ENCODE measurements at places on chromosomes 5 and 9. TPM values are rescaled to one million over a fixed set of nuclear protein-coding genes. Genes with fewer than 3 reads are reported as not detected.

- no peak overlapping the region for H3K27ac ChIP-seq
- no peaks in the 10 kb centered on the region for H3K36me3 ChIP-seq
- no peaks in the 10 kb centered on the region for H3K4me1 ChIP-seq
- DNase-seq: no peak
Observed at GRCh38 chr9:84439250-84439649, 98.7 kb upstream of the SLC28A3 start.

DNA sequence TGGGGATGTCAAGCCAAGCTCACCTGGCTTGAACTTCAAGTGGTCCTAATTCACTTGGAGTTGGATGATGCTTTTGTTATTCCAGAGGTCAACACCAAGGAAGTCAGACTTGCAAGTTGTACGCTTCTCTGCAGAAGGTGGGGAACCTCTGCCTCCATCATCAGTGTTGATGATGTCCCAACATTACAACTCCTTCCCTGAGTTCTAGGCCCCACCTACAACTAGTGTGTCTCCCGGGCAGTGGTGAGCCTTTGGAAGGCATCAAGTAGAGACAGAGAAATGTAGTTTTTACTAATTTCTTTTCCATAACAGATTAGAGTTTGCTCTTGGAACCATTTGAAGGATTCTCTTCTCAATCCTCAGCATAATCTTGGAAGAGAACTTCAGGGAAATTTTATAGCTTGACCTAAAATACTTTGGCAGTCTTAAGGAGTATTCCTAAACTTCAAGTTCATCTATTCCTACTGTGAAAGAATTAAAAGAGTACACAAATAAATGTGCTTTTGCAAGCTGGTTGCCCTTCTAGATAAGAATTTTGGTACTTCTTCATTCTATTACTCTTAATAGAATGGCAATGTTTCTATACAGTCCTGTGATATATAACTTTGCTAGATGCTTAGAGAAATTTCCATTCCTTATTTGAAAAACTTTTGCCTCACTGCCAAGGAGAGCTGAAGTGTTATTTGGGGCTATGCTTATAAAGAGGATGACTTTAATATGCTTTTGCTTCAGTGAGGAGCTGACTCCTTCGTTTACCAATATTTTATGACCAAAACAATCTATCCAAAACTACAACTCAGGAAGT lies 12.0 kb downstream of the MAMDC2 start:
- no peaks in the 10 kb centered on the region for H3K4me1 ChIP-seq
- no peak for DNase-seq
- H3K27me3 ChIP-seq: peaks cover 21% of the 10 kb centered on the region
- H3K27ac ChIP-seq: no peak overlapping the region
- no peak overlapping the region for H3K4me3 ChIP-seq

Gene CDH12
- total RNA-seq: not detected

Gene SRA1
- total RNA-seq: 61.1 TPM

DNA sequence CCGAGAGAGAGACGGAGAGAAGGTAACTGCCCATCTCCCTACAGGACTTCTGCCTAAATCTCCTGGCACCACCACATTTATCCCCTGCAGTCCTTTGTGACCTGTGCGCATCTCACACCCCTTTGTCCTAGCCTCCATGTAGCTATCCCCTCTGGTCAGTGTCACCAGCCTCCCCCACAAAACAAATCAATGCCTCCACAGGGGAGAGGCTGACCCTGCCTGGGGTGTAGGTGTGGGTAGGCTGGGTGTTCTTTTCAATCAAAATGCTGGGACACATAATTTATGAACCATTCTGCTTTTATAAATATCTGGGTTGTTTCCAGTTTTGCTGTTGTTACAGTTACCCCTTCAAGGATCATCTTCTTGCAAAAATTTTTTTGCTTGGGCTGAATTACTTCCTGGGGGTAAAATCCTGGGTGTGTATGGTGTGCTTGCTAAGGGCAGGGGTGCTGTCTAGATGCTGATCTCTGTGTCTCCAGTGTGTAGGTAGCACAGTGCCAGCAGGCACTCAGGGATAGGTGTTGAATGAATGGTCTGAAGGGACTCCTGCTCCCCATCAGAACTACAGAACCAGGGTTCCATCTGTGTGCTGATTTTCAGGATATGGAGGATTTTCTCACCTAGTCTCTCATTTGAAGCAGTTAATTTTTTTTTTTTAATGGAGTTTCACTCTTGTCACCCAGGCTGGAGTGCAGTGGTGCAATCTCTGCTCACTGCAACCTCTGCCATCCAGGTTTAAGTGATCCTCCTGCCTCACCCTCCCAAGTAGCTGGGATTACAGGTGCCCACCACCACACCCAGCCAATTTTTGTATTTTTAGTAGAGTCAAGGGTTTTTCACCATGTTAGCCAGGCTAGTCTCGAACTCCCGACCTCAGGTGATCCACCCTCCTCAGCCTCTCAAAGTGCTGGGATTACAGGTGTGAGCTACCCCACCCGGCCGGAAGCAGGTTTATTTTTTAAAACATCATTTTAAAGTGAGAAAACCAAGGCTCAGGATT lies at the start of gene GARIN3:
Gene GARIN3 (minus strand): TSS at position 51 of the 1,000 bp plus-strand sequence. CDS start 96 bp downstream, outside the sequence.
- peak within 1 kb of the TSS; percentile 97 for H3K27ac ChIP-seq
- peaks cover 10% of the 10 kb centered on the region for H3K36me3 ChIP-seq
- H3K4me3 ChIP-seq: peak within 1 kb of the TSS; percentile 77
- no peak for DNase-seq
- H3K4me1 ChIP-seq: peaks cover 84% of the 10 kb centered on the region

GRCh38 chr5:169670769-169671525 lies 33.9 kb downstream of the DOCK2 start:
- DNase-seq: peak; percentile 30
- H3K27ac ChIP-seq: peak overlapping the region; percentile 76
- H3K4me3 ChIP-seq: no peak overlapping the region
- peaks cover 8% of the 10 kb centered on the region for H3K36me3 ChIP-seq
- peaks cover 28% of the 10 kb centered on the region for H3K4me1 ChIP-seq

DNA sequence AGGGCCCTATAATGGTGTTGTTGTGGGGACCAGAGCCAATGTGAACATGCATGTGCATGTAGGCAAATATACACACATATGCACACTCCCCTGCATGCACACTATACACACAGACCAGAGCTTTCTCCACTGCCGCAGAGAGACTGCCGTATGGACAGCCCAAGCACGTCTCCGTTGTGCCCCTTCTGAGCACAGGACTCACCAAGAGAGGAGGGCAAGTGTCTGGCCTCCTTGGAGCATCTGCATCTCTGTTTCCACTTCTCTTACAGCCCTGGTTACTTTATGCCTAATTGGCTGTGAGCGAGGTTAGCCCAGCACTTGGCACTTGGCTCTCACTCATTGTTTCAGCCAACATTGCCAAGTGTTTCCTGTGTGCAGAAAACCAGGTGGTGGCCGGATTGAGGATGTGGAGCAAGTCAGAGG lies 30.4 kb downstream of the CSF2 start:
- peaks cover 72% of the 10 kb centered on the region for H3K4me1 ChIP-seq
- peak overlapping the region; percentile 64 for H3K4me3 ChIP-seq
- no peak for DNase-seq
- H3K27ac ChIP-seq: peak overlapping the region; percentile 84
- H3K27me3 ChIP-seq: no peaks in the 10 kb centered on the region
- H3K36me3 ChIP-seq: peaks cover 7% of the 10 kb centered on the region

Gene PCDHB9
- 0.05 TPM for total RNA-seq

Gene RNF180
- total RNA-seq: not detected

GRCh38 chr9:18826248-18826647 lies 206.8 kb downstream of the SAXO1 start:
- no peaks in the 10 kb centered on the region for H3K36me3 ChIP-seq
- peak overlapping the region; percentile 52 for H3K27ac ChIP-seq
- no peaks in the 10 kb centered on the region for H3K27me3 ChIP-seq
- no peak overlapping the region for H3K4me3 ChIP-seq
- H3K4me1 ChIP-seq: peaks cover 13% of the 10 kb centered on the region
- DNase-seq: no peak
